ENCODE measurements at places on chromosomes 12 and 14.
A peak's percentile ranks its signal among the peaks of the same experiment; 100 is the strongest.

GRCh38 chr14:24339284-24340151, at the start of gene RIPK3:
Gene RIPK3, minus strand, starts transcription at chr14:24339991. Its CDS starts 165 bp downstream, at chr14:24339826.
- peak; percentile 71 for DNase-seq

DNA sequence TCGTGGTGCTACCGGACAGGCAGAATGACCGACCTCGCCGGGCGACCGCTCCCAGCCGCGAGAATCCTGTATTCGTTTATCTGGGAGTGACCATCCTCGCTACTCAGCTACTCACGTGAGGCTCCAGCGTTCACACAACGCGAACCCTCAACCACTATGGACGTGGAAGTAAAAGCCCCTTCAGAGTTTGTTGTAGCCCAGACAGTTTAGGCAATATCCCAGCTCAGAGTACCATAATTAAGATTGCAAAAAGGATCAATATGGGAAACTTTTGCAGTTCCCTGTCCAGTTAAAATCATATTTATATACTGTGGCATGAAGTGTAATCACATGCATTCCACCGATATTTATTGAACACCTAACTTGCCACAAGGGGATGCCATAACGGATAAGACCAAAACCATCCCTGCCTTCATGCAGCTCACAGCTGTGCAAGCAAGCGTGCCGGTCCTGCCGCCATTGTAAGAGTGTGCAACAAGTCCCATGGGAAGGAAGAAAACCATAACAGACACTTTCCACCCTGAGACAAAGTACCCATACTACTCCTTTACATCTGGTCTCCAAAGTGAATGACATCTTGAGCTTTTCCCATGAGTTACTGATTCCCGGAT, 938 bp upstream of the MAX start:
- no peak for DNase-seq

GRCh38 chr12:105492591-105493545, 162.4 kb downstream of the C12orf75 start:
- DNase-seq: no peak

DNA sequence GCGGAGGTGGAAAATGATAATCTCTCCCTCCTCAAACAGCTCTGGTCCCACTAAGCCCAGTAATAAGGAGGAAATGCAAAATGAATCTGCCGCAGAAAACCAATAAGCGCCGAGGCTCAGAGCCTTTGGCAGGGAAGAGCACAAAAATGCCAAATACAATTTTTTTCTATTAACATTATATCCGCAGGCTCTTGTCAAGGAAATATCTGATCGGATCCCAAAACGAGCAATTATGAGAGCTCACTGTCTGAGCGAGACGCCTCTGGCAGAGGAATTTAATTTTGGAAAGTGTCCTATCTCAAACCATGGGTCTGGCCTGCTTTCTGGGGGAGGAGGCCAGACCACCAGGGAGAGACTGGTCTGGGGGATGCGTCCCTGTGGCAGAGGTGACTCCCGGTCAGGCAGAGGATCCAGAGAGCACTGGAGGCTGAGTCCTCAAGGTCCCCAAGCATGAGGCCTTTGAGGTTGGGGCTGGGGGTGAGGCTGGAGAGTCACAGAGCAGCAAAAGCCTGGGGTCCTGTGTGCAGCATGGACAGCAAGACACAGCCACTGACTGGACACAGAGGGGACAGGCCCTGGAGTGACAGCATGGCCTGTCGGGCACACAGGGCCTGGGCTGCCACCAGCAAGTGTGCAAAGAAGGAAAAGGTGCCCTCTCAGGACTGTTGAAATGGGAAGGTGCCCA, 342.8 kb upstream of the SFSWAP start:
- no peak for DNase-seq

DNA sequence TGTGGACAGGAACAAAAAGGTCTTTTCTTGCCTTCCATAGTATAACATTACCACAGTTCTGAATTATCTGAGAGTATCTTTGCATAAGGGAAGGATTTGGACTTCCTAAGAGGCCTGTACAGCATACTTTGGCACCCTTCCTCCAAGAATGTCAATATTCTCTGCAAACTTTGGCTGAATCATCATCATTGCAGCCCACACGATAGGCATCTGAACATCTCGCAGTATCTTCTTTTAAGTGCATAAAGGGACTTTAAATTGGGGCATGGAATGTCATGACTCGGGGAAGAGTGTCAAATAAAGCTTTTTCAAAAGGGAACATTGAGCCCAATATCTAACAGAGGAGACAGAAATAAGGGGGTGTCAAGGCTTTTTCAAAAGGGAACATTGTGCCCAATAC, 646.2 kb upstream of the STXBP6 start:
- no peak for DNase-seq

- no peak for DNase-seq
Observed at GRCh38 chr12:117076410-117077372, 22.5 kb downstream of the TESC start.

GRCh38 chr14:75906680-75907280, 75.0 kb downstream of the TGFB3 start:
- peak; percentile 63 for DNase-seq

- no peak for DNase-seq
Observed at GRCh38 chr14:72876005-72876709, 17.7 kb downstream of the DPF3 start.

GRCh38 chr12:89756585-89757398, 48.2 kb upstream of the ATP2B1 start:
- peak; percentile 68 for DNase-seq

GRCh38 chr14:77327111-77327510, 6.3 kb downstream of the GSTZ1 start:
- DNase-seq: no peak

DNA sequence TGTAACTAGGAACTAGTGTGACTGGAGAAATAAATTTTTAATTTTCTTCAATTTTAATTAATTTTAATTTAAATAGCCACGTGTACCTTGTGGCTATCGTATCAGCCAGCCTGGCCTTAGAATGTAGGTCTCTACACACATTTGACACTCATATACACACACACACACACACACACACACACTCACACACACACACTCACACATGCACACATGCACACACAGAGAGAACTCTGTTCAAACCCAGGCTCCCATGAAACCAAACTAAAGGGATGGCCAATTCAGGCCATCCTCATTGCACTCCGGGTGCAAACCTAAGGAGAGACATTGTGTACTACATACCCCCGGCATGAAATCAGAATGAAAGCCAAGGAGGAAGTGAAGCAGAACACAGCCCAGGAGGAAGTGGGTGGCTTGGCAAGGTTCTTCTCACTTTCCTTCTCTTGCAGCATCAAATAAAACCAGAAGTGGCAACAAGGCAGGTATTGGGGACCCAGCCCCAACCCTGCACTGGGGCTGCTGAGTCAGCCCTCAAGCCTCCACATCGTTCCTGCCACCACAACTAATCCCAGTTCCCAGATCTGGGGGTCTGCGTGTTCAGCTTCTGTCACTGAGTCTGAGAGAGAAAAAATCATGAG, 26.2 kb upstream of the CHPT1 start:
- DNase-seq: peak; percentile 55

DNA sequence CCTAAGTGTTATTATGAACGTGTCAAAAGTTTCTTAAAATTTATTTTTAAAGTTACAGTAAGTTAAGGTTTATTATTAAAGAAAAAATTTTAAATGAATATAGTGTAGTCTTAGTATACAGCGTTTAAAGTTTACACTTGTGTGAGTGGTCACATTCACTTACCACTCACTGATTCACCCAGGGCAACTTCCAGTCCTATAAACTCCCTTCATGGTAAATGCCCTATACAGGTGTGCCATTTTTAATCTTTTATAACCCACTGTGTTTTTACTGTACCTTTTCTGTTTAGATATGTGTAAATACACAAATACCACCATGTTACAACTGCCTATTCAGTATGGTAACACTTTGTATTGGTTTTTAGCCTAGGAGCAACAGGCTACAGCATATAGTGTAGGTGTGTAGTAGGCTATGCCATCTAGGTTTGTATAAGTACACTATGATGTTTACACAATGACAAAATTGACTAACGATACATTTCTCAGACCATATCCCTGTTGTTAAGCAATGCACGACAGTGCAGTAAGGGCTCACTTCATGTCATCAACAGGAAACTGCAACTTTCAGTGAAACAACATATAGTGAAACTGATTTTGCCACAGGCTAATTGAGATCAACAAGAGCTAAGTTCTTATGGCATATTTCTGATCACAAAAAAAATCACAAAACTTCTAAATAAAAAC, 112.0 kb upstream of the TMCC3 start:
- DNase-seq: no peak

DNA sequence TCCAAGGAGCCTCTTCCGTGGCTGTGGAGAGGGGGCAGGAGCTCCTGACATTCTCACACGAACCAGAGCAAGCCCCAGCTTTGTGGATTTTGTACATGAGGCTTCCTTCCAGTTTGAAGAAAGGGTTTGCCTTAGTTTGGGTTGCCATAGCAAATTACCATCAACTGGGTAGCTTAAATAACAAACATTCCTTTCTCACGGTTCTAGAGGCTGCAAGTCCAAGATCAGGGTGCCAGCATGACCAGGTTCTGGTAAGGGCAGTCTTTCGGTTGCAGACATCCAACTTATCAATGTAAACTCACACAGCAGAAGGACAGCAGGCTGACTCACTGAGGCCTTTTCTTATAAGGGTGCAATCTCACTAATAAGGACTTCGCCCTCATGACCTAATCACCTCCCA, 25.9 kb upstream of the STAB2 start:
- no peak for DNase-seq

DNA sequence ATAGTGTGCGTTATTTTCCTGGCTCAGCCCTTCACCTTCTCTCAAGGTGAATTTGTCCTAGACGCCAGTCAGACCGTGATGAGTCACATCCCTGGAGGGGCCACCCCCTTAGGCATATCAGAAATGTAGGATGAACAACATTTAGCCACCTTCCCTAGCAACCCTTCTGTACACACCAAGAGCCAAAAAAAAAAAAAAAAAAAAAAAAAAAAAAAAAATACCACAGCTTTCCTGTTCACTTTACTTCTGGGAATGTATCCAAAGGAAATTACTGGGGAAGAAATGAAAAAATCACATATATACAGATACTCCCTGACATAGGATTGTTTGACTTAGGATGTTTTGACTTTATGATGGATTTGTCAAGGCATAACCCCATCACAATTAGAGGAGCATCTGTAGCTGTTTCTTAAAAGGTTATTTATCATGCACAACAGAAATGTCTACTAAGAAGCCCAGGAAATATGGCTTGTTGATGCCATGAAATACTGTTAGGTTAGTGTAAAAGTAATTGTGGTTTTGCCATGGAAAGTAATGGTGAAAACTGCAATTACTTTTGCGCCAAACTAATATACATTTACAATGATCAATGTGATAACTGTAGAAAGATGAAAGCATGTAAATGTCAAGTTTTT, 68.2 kb upstream of the BDKRB2 start:
- no peak for DNase-seq

DNA sequence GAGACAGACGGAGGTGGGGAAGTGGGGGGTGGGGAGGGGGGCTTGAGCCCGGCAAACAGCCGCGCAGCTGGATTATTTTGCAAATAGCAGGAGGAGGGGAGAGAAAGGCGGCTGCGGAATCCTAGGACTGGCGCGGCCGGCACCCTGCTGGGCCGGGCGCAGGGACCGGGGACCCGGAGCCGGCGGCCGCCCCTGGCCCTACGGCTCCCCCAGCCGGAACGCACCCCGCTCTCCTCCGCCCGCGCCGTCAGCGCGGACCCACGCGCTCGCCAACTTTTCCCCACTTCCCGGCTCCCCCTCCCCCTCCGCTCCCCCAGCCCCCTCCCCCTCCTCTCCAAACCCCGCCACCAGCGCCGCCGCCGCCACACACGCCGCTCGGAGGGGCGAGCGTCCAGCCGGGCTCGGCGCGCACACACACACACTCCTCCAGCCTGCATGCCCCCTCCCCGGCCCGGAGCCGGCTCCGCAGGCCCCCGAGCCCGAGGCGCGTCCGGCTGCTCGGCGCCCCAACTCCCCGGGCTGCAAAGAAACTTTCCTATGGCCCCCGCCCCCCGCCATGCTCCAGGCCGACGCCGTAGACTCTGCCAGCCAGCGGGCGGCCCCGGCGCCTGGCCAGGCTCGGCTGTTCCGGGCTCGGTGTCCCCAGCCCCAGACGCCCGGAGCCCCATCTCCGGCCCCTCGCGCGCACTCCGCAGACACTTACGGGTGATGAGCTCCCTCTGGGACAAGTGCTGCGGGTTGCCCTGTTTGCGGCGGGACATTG, 1.4 kb downstream of the BCL11B start:
- no peak for DNase-seq

- DNase-seq: no peak
Observed at GRCh38 chr12:124685689-124686369, 118.4 kb upstream of the NCOR2 start.

GRCh38 chr12:75543529-75543928, 32.1 kb upstream of the KRR1 start:
- no peak for DNase-seq

DNA sequence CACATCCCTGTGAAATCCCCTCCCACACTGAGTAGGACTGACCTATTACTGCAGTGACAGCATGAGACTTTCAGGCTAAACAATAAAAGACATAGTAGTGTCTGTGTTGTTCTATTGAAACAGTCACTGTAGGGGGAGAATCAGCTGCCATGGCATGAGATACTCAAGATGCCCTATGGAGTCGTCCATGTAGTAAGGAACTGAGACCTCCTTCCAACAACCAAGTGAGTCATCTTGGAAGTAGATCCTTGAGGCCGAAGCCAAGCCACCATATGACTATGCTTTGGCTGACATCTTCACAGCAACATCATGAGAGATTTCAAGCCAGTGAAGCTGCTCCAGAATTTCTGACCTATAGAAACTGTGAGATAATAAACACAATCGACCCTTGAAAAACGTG, 12.1 kb upstream of the LRP6 start:
- DNase-seq: no peak

DNA sequence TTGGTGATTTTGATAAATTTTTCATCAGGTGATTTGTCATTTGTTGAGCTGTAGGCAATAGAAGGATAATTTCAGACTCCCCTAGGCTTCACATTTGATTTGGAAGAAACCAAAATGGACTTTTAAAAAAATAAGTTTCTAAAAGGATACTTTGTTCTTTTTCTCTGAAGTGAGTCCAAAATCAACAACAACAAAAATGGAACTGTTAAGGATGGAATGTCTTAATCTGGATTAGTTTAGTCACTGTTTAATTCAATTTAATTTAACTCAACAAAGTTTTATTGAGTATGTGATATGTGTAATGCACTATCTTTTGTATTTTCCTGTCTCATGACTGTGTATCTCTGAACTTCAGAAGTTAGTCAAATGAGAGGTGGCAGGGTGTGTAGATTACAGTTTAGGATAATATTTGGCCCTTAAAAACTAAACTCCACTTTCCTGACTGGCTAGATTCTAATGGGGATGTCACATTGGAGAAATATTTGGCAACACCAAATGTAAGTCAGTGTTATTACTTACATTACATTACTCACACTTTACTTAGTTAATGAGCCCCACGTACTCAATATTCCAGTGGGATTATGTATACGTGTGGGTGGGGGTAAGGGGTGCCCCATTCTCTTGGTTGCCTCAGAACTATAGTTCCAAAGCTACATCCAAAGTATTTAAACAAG, 209.7 kb downstream of the BCAT1 start:
- DNase-seq: no peak

GRCh38 chr12:127886827-127887226, 380.1 kb upstream of the TMEM132C start:
- DNase-seq: no peak
